T-cell (primary cell): ENCODE measurements at places on chromosomes 4 and X.

GRCh38 chr4:84691170-84691691 is 108.3 kb downstream of the CDS1 start:
- H3K4me3 ChIP-seq = no peak overlapping the region
- no peak for DNase-seq
- H3K27me3 ChIP-seq = no peaks in the 10 kb centered on the region
- no peaks in the 10 kb centered on the region for H3K4me1 ChIP-seq

- H3K27ac ChIP-seq = no peak overlapping the region
- no peaks in the 10 kb centered on the region for H3K36me3 ChIP-seq
- no peaks in the 10 kb centered on the region for H3K27me3 ChIP-seq
- no peak overlapping the region for H3K4me3 ChIP-seq
Measured at GRCh38 chr4:144154044-144154443, 13.5 kb upstream of the GYPA start.

- no peak for DNase-seq
- H3K4me1 ChIP-seq = no peaks in the 10 kb centered on the region
- H3K36me3 ChIP-seq = no peaks in the 10 kb centered on the region
- H3K27ac ChIP-seq = no peak overlapping the region
- no peaks in the 10 kb centered on the region for H3K27me3 ChIP-seq
Measured at GRCh38 chr4:150971901-150972300, 43.2 kb downstream of the LRBA start.

DNA sequence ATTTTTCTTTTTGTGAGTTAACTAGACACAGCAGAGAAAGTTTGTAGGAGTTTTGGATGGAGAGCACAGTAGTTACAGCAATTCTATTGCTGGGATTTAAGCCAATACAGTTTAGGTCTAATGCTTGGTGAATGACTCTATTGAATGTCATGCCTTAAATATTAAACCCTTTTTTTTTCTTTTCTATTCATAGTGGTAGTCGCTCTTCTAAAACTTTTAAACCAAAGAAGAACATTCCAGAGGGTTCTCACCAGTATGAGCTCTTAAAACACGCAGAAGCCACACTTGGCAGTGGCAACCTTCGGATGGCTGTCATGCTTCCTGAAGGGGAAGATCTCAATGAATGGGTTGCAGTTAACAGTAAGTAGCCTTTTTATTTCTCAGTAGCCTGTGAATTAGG is 34.8 kb upstream of the DCK start:
- H3K4me1 ChIP-seq = no peaks in the 10 kb centered on the region
- H3K36me3 ChIP-seq = peaks cover 20% of the 10 kb centered on the region
- DNase-seq = no peak
- no peak overlapping the region for H3K4me3 ChIP-seq
- no peak overlapping the region for H3K27ac ChIP-seq
